ENCODE measurements at places on chromosomes 7 and 10.

- DNase-seq, result no peak
Measured at GRCh38 chr7:156832195-156832877, 60.6 kb downstream of the LMBR1 start.

DNA sequence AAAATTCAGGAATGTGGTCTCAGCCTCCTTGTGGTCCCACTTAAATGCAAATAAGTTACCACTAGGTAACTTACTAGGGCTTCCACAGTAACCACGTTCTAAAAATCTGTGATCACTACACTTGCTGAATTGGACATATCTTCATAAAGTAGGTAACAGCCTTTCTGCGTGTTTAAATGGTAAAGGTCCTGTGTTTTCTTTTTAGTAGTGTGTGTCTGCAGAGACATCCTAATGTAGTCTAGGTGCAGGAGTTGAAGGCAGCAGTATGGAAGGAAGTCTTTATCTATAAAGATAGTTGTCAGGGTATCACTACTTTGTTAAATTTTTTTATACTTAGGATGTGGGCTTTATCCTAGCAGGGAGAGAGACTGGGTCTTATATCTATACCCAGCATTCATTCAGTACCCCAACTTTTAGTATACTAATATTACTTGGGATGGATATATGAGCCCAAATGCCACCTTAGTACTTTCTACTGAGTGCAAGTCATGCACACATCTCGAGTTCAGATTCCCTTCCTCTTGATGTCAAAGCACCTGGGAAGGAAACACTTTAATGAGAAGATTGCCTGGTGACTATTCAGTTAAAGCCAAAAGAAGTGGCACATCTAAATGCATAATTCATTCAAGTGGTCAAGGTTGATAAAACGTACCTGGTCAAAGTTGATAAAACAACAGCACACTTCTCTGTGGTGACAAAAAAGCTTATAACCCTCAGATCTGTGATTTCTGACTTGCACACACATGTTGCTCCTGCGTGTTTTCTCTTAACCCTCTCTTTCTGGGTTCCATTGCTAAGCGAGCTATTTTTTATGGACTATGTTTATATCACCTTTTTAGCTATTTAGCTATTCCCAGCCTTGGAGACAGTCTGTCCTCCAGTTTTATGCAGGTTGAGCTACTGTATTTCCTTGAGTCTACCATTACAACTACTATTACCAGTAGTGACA is 281.1 kb upstream of the DKK1 start:
- no peak for DNase-seq

- no peak for DNase-seq
Measured at GRCh38 chr7:84248843-84249242, 54.3 kb upstream of the SEMA3A start.

GRCh38 chr10:499991-500390 is 189.5 kb downstream of the DIP2C start:
- no peak for DNase-seq

All from NT2/D1 (cell line).